A172 (cell line): ENCODE measurements at places on chromosomes 2 and 18. TPM values are rescaled to one million over a fixed set of nuclear protein-coding genes. Genes with fewer than 3 reads are reported as not detected.

PLB1 gene
- 0.65 and 1.0 TPM in 2 replicates for total RNA-seq

DNA sequence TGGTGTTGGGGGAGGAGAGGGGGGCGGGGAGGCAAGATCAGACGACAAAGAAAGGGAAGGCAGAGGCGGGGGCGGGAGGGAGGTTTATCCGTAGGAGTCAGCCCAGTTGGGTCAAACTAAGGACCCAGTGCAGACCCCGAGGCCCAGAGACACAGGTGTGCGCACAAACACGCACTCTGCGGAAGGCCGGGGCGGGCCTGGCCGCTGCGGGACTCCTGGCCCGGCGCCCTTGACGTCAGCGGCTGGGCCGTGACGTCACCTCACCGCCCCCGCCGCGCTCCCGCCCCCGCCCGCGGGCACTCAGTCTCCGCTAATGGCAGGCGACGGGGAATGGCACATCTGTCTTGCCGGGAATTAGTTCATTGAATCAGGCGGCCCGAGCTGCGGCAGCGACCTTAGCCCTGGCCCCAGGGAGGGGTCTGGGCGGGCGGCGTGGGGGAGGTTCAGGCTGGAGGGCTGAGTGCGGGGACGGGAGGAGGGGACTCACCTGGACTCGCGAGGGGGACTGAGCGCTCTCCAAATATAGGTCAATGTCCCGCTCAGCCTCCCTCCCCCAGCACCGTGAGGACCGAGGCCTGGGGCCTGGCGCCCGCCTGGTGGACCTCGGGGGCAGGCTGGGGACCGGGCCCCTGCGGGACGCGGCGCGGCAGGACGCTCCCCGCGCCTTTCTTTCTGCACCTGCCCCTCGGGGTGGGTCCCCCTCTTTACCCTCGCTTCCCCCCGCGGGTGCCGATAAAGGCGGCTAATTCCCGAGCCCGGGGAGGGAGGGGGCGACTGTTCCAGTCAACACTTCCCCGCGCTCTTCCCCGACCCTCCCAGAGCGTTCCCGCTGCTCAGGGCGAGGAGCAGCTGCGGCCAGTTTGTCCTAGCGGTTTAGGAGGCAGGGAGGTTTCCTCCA lies 15.5 kb upstream of the ECEL1 start:
- DNase-seq, result no peak

TTN gene
- total RNA-seq, result 0.02 TPM in 1 of 2 replicates, not detected in the other

DNA sequence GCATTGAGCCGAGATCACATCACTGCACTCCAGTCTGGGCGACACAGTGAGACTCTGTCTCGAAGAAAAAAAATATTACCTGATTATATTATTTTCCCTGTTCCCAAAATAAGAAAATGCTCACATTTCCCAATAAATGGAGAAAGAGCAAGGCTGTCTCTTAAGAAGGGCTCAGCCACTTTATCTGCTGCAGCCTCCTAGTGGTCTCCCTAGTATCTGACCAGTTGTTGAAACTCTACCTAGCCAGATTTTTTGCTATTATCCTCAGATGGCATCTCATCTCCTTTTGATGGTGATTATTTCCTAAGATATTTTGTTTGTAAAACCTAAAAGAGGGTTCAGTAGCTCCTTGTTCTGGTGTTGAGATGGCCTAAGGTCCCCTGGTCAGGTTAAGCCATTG lies 114.3 kb downstream of the TPGS2 start:
- no peak for DNase-seq
